ENCODE measurements at places on chromosomes 3 and 15.

- no peak for DNase-seq
Observed at GRCh38 chr3:65284546-65284945, 596.7 kb upstream of the ADAMTS9 start.

- no peak for DNase-seq
Observed at GRCh38 chr15:75339531-75340240, 3.8 kb downstream of the COMMD4 start.

- DNase-seq = no peak
Observed at GRCh38 chr15:93382200-93382820, 293.3 kb upstream of the RGMA start.

DNA sequence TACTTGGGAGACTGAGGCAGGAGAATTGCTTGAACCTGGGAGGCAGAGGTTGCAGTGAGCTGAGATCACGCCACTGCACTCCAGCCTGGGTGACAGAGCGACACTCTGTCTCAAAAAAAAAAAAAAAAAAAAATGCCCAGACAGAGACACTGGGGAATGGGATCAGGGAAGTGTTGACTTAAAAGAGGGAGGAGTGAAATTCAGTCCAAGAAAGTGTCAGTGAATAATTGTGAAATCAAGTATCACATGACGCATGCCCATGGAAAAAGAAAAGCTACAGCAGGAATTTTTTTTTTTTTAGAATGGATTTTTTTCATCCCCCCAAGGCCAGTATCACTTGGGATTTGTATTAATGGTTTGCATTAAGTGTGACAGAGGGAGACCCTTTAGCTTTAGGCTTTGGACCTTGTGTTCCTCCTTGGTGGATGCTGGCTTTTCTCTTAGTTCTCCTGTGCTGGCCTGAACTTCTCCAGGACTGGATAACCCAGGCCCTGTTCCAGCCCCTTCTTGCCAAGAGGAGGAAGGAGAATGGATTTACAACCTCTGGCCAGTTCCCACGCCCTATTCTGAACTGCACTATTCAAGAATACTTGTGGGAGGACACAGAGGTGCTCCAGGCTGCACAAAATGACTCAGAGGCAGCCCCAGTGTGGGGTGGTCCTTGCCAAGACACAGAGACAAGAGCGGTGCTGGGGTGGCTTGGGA lies 36.7 kb upstream of the ZNF774 start:
- DNase-seq = no peak

DNA sequence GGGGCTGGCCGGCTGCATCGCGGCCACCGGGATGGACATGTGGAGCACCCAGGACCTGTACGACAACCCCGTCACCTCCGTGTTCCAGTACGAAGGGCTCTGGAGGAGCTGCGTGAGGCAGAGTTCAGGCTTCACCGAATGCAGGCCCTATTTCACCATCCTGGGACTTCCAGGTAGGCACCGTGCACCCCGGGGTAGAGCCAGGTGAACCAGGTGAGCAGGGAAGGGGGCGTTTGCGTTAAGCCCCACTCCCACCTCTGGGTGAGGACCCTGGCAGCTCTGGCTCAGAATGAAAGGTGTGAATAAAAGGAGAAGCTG lies 267 bp downstream of the CLDN18 start:
- DNase-seq = no peak
